ENCODE measurements at places on chromosomes 11 and 22.

- peak; percentile 71 for DNase-seq
These were observed 13.3 kb downstream of the RSPH14 start for GRCh38 chr22:23128269-23129108.

GRCh38 chr11:112590764-112591163 is 330.1 kb upstream of the PLET1 start:
- DNase-seq, result no peak

DNA sequence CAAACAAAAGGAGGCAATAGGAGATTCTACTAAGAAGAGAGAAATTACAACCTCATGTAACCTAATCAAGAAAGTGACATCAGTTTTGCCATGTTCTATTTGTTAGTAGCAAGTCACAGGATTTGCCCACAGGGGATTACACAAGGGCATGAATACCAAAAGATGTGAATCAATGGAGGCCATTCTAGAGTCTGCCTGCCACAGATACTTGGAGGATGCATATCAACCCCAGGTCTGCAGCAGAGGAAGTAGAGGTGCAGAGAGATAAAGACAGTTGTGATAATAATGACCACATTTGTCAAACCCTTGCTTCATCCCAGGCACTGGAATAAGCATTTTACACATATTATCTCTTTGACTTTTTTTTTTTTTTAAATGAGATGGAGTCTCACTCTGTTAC is 2.4 kb upstream of the ASCC2 start:
- no peak for DNase-seq

GRCh38 chr22:45876136-45877035 is 100.6 kb downstream of the WNT7B start:
- DNase-seq, result no peak

GRCh38 chr22:20000246-20001081 is 16.2 kb downstream of the ARVCF start:
- no peak for DNase-seq

GRCh38 chr11:124900464-124900863 is 2.8 kb upstream of the ROBO4 start:
- DNase-seq, result no peak

DNA sequence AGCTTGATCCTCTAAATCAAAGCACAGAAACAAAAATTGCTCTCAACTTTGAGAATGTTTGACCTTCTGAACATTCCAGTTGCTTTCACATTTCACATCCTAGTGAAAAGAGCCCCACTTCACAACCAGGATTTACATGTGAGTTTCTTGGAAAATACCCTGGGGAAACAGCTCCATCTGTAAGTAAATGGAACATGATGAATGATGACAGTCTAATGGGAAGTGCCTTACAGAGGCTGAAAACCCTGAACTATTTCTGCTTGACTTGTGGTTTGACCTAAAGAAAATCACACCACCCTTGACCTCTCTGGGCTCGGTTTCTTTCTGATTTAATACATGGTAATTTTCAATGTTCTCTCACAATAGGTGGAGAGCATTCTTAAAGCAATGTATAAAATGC is 499.4 kb upstream of the API5 start:
- no peak for DNase-seq

DNA sequence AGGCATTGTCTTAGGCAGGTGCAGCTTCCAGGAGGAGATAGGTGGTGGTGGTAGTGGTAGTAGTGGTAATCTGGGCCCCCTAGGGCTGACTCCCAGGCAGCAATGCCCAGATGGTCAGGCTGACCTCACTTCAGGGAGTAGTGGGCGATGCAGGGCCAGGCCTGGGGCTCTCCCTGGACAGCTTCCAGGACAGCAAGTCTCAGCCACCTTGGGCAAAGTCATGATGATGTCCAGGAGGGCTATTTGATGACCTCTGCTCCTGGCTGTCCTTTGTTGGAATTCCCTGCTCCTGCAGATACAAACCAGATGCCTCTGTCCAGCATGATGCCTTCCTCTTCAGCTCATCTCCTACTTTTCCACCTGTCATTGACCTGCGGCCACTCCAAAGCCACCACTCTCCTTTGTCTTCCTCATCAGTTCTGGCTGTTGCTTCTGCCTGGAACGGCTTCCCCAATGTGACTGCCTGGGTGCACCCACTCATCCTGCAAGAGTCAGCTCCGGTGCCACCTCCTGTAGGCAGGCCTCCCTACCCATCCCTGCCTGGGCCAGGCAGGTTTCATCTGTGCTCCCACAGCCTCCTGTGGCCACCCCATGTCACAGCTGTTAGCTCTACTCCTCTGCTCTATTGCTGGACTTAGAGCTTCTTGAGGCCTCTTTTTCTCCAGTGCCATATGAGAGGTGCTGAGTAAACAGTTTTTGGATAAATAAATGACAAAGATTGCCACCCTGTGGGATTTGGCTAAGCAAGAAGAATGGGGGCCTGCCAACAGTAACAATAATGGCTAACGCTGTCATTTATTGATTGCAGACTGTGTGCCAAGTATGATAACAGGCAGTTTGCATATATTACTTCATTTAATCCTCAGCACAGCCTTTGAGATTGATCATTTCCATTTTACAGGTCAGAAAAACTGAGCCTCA is 172.9 kb upstream of the NECTIN1 start:
- DNase-seq, result no peak

- peak; percentile 54 for DNase-seq
These were observed 10.5 kb downstream of the TPST2 start for GRCh38 chr22:26579331-26579886.

GRCh38 chr11:115036406-115037180 is 358.3 kb downstream of the NXPE2 start:
- DNase-seq, result no peak

DNA sequence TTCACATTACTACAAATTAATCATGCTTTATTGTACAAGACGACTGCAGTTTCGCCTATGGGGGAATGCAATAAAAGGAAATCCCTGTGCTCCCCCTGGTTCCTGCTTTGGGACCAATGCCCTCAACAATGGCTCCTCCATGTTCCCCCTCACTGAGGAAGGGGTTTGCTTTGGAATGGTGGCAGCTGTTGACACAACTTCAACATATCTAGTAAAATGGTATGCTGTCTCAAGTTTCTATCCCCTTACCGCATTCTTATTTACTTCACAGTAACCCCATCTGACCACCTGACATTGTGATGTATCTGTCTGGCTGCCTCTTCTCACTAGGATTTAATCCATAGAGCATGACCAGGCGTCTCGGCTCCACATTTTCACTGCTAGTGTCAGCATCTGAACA is 48.8 kb downstream of the PIWIL3 start:
- DNase-seq, result no peak

- DNase-seq, result no peak
These were observed 186.0 kb upstream of the CTSC start for GRCh38 chr11:88523386-88524071.

- no peak for DNase-seq
These were observed 260.2 kb upstream of the UBASH3B start for GRCh38 chr11:122395282-122395681.

GRCh38 chr11:34502949-34503348 is 10.6 kb downstream of the ELF5 start:
- DNase-seq, result no peak

- no peak for DNase-seq
These were observed 20.8 kb downstream of the IL10RA start for GRCh38 chr11:118007040-118007439.

- DNase-seq, result no peak
These were observed 6.5 kb downstream of the CDC42BPG start for GRCh38 chr11:64837887-64838351.

DNA sequence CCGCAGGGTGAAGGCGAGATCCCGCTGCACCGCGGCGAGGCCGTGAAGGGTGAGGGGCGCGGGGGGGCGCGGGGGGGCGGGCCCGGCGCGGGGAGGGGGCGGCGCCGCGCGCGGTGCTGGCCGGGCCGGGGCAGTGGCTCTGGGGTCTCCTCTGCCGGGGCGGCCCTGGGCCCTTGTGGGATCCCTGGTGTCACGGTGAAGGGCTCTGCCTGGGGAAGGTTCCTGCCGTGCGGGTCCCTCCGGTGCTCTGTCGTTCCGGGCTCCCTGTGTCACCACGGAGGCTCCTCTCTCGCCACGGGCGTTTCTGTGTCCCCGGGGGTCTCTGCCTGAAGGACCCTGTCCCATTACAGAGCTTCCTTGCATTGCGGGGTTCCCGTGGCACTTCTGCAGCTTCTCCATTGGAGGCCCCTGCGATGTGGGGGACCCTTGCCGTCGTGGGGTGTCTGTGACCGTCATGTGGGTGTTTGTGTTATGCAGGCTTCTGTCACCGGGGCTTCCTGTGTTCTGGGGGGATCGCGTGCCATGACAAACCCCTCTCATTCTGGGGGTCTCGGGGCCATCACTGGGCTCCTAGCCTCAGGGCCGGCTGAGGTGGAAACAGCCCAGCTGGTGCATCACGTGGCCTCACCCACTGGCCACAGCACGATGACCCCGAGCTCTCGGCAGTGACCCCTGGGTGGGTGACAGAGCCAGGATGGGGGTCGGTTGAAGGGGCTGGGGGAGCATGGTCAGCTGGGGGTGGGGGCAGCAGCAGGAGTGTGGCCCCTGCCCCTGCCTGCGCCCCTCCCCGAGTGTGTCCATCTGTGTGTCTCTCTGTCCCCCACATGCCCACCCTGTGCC is 25.3 kb downstream of the SHANK3 start:
- no peak for DNase-seq

DNA sequence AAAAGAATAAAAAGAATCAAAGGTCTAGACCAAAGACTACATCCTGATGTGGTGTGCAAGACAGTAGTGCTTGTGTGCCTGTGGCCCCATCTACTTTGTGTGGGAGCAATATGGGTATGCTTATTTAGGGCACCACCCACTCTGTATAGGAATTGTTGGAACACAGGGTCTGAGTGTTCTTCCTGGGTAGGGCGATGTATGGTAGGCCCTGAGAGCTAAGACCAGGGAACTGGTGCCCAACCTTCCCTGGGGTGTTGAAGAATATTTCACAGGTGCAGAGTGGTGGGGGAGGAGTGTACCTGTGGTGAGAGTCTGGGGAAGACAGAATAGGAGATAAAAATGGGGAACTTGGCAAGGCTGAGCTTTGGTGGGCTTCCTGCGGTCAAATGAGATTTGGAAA is 41.9 kb downstream of the MICAL2 start:
- DNase-seq, result no peak

DNA sequence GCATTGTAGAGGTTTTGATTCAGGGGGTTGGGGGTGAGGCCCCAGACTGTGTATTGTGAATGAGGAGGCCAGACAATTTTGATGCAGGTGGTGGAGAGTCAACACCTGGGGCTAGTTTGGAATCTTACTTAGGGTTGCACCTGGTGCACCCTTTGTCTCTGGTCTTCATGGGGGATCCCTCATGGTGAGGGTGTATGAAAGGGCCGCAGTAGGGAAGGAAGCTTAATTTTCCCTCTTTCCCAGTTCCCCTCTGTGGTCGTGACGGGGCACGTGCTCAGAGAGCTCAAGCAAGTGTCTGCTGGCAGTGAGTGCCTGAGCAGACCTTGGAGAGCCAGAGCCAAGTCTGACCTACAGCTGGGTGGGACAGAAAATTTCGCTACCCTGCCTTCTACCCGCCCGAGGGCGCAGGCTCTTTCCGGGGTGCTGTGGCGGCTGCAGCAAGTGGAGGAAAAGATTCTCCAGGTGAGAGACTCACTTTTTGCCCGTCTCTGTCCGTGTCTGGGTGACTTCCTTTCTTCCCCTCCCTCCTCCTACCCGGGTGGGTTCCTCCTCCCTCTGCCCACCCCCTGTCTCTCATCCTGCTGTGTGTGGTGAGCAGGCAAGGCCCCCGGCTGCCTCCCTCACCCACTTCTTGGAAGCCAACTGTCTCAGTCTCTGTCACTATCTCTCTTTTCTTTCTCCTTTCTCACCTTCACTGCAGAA is 131.7 kb downstream of the MICAL2 start:
- no peak for DNase-seq

DNA sequence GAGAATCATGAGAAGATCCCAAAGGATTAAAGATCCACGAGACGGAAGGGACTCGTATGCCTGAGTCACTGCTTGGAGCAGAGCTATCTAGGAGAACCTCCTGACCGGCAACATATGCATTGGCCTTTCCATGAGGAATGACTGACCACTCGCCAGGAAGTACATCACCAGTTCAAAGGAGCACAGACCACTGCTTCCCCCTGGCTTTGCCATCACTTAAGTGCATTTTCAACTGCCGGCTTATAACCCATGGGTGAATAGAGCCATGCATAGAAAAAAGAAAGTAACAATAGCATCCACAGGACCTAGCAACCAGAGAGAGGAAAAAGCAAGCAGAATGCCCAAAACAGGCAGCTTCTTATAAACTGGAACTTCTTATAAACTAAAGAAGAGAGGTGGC is 98.3 kb upstream of the ZC3H12C start:
- DNase-seq, result no peak

- DNase-seq, result no peak
These were observed 5.7 kb downstream of the IGSF22 start for GRCh38 chr11:18720091-18720807.

DNA sequence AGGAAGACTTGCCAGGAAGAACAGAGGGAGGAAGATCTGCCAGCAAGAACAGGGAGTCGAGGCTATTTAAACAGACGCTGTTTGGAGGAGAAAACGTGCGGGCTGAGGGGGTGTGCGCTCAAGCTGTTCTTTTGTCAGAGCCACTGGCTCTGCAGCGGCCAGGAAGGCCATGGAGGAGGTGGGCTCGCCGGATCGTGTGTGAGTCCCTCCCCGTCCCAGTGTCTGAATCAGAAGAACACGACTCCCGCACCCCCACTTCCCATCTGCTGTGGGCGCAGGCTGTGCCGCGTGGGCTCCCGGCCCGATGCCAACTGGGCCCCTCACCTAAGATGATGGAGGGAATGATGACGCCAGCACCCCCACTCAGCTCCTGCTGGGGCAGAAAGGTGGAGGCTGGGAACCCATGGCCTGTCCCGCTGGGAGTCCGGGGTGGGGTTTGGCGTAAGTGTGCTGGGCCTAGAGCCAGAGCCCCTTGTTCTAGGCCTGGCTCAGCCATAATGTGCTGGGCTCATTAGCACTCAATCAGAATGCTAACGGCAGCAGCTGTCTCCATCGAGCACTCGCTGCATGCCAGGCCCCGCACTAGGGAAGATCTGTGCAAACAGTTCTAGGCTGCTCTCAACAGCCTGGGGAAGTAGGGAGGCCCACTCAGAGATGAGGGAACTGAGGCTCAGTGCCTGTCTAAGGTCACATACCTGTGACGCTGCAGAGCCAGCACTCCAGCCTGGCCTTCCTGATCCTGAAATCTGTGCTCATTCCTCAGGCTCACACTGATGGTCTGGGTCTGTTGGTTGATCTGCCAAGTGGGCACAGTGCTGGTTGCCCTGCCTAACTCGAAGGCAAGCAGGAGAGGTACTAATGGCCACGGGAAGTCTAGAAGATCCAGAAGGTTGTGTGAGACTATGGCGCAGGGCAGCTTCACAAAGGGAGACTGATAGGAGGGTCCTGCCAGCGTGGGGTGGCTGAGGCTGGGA is 11.5 kb downstream of the NPTXR start:
- no peak for DNase-seq

DNA sequence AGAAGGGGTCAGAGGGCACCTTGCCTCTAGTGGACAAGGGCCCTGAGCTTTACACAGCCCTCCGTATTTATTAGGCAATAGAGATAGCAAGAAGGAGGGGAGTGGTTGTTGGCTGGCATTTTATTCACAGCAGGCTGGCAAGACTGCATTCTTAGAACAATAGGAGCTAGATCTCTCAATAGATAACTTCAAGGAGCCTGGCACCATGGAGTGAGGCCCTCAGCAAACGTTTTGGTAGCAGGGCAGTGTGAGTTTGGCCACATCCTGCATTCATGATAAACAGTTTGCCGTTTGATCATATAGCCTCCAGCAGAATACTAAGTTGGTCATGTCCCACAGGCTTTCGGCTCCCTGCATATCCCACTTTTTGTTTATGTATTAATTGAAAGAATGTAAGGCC is 31.6 kb downstream of the OR10A6 start:
- DNase-seq, result no peak

Data from GM18507 (cell line).